ENCODE measurements at places on chromosomes 11 and 22.

DNA sequence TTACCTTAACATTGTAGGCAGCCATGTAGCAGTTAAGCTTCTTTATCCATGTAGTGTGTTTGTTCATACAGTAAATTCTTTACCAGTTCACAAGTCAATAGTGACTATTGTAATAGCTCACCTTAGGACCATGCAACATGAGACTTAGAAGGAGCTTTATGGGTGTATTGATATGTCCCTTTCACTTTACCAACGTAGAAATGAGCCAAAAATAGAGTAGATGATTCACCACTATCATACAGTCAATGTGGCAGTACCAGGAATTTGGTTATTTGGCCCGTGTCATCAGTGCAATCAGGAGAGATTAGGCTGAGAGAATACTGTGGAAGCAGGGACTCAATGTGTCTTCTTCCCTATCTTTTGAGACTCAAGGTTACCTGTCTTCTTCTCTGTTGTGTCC is 4.7 kb downstream of the ZDHHC13 start:
- no peak for DNase-seq

DNA sequence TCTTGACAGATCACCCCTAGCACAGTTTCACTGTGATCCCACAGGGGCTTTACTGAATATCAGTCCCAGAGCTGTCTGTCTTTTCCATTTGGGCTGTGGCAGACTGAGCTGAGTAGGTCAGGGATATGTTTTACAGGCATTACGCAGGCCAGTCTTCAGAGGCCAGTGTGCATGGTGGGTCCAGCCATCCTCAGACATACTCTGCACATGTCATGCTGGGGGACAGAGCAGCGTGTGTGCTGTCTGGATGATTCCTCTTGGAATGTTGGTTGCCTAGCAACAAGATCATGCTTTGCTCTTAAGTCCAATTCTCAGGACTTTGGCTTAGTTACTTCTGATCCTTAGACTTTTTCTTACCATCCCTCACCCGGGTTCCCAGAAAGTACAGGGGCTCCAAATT is 736.5 kb downstream of the DLG2 start:
- DNase-seq = no peak

DNA sequence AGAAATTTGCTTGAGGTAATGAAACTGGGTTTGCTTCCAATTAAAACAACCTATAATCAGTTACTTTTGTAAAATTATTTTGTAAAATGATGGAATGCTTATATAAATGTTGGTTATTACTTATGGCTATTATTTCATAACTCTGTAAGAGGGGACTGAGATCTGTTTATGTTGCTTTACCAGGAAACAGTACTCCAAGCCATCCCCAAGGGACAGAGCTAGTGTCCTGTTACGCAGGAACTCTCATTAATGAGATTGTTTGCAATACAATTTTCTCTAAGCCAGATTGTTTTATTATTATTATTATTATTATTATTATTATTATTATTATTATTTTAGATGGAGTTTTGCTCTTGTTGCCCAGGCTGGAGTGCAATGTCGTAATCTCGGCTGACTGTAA is 2.3 kb upstream of the NOX4 start:
- no peak for DNase-seq

GRCh38 chr22:38177926-38178604 is 3.6 kb downstream of the PLA2G6 start:
- DNase-seq = no peak

DNA sequence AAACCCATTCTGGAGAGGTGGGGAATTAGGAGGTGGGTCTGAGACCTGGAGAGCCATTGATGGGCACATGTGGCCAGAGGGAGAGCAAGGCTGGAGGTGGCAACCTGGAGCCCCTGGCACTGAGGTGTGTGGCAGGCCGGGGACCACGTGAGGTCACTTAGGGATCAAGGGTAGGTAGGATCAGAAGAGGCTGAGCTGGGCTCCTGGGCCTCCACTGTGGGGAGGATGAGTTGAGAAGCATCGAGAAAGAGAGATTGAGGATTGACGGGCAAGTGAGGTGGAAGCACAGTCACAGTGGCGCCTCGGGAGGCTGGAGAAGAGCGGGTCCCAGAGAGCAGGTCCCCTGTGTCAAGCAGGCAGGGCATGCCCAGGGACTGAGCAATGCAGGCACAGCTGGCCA is 4.1 kb downstream of the GNAZ start:
- DNase-seq = no peak
